ENCODE measurements at places on chromosomes 13 and 19. TPM values are rescaled to one million over a fixed set of nuclear protein-coding genes. Genes with fewer than 3 reads are reported as not detected.

- H3K27ac ChIP-seq = no peak overlapping the region
- no peak for DNase-seq
- H3K4me1 ChIP-seq = no peaks in the 10 kb centered on the region
These were observed 6.9 kb upstream of the SULT2B1 start for GRCh38 chr19:48544856-48545750.

DNA sequence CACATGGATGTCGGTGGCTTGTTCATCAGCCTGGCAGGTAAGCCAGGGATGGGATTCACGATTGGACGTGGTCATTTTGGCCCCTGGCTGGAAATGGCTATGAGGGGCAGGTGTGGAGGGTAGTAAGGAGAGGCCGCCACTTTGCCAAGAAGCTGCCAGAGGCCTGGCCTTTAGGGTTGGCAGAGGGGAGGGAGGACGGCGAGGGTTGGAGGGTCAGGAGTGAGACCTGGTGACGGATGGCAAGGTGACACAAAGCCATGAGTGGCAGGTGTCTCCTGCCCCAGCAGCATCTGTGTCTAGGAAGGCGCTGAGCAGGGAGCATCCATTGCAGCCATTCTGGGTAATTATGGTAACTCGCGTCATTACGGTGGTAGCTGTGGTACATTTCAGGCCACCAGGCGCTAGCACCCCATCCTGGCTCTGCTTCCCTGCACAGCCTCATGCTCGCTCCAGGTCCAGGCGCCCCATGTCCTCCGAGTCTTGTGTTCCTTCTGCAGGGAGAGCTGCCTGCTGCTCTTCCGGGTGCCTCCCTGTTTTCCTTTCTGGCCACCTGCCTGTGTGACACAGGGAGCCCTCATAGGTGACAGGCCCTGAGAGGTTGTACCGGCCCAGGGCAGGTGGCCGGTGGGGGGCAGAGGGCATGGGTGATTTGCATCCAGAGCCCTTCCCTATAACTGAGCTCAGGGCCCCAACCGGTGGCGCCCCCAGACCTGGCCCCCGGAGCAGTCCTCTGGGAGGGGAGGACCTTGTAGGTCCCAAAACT, 4.2 kb downstream of the SSBP4 start:
- peaks cover 4% of the 10 kb centered on the region for H3K4me1 ChIP-seq
- DNase-seq = no peak
- no peak overlapping the region for H3K4me3 ChIP-seq
- peak overlapping the region; percentile 59 for H3K27ac ChIP-seq
- H3K36me3 ChIP-seq = no peaks in the 10 kb centered on the region

- H3K36me3 ChIP-seq = peaks cover 12% of the 10 kb centered on the region
- H3K4me3 ChIP-seq = no peak overlapping the region
- H3K4me1 ChIP-seq = peaks cover 7% of the 10 kb centered on the region
- no peak overlapping the region for H3K27ac ChIP-seq
- no peak for DNase-seq
These were observed 39.1 kb downstream of the USP12 start for GRCh38 chr13:27132538-27132937.

DNA sequence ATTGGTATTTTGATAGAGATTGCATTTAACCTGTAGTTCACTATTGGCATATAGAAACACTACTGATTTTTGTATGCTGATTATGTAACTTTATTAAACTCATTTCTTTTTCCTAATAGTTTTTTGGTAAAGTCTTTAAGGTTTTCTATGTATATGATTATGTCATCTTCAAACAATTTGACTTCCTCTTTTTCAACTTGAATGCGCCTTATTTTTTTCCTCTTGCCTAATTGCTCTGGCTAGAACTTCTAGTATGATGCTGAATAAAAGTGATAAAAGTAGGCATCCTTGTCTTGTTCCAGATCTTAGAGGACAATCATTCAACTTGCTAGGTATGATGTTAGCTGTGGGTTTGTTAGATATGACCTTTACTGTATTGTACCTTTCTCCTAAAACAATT, 1034.9 kb downstream of the PCDH9 start:
- H3K36me3 ChIP-seq = no peaks in the 10 kb centered on the region
- H3K4me1 ChIP-seq = no peaks in the 10 kb centered on the region
- H3K4me3 ChIP-seq = no peak overlapping the region
- no peaks in the 10 kb centered on the region for H3K27me3 ChIP-seq
- DNase-seq = no peak

- DNase-seq = no peak
- no peak overlapping the region for H3K27ac ChIP-seq
- no peak overlapping the region for H3K4me3 ChIP-seq
- no peaks in the 10 kb centered on the region for H3K36me3 ChIP-seq
- H3K4me1 ChIP-seq = peaks cover 5% of the 10 kb centered on the region
- peaks cover 44% of the 10 kb centered on the region for H3K27me3 ChIP-seq
These were observed 14.8 kb upstream of the EID2 start for GRCh38 chr19:39554701-39555311.

GRCh38 chr19:58581227-58582141, 8.3 kb upstream of the MZF1 start:
- H3K36me3 ChIP-seq = peaks cover 11% of the 10 kb centered on the region
- H3K27me3 ChIP-seq = no peaks in the 10 kb centered on the region
- peak overlapping the region; percentile 64 for H3K27ac ChIP-seq
- no peaks in the 10 kb centered on the region for H3K4me1 ChIP-seq

DNA sequence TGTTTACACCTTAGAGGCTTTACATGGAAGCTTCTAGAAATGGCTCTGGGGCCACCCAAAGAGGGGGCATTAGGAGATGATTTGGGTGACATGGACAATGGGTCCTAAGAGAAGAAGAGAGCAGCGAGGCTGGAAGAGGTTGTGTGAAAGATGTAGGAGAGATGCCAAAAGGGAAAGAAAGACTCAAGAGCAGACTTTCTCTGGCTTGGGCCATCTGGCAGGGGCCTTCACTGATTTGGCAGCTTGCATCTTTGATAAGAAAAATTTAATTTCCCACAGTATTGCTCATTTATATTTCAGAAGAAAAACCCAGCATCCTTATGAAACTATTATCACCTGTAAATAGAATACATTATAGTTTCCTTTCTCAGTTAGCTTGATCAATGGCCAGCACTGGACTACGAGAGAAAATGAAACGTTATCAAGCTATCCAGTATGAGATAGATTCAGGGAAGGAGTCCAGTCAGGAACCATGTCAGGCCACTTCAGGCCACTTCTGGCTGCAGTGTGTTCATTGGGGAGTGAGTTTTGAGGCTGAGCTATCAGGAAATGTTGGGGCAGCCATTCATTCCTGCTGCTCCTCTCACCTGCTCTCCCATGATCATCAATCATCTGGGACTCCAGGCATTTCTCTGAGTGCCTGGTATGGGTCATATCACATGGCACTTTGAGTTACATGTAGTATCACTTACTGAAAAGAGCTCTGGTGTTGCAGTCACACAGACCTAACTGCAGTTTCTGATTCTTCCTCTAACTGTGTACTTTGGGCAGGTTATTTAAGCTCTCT, 10.3 kb downstream of the SCEL start:
- H3K27me3 ChIP-seq = peaks cover 3% of the 10 kb centered on the region
- no peaks in the 10 kb centered on the region for H3K36me3 ChIP-seq
- no peaks in the 10 kb centered on the region for H3K4me1 ChIP-seq
- H3K27ac ChIP-seq = no peak overlapping the region
- H3K4me3 ChIP-seq = no peak overlapping the region

DNA sequence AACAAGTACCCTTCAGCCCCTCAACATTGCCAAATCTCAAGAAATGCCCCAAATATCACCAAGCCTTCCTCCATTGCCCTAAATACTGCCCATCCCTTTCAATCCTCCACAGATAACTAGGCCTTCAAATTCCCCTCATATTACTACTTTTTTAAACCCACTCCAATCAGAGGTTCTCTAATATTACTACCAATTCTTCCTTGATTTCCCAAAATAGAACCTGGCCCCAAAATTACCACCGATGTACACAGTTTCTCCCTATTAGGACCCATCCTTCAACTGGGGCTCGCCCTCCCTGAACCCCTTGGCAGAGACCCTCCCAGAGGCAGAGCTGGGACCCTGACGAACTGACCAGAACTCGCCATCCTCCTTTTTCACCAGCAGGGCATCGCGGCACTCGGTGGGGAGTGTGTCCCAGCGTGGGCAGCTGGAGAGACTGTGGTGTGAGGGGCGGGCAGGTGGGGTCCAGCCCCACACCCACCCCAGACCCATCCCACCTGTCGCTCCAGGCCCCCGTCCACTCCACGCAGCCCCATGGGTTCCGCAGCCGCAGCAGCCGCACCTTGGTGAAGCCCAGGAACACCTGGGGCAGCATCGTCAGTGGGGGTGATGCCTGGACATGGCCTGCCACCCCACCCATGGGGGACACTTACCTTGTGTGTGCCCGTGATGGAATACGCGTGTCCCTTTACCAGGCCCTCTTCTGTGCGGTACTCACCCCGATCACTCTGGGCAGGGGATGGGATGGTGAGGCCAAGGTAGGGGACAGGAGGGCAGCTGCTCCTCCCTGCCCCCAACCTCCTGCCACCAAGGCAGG, 6.1 kb downstream of the CAPN12 start:
- peaks cover 3% of the 10 kb centered on the region for H3K4me1 ChIP-seq
- peaks cover 13% of the 10 kb centered on the region for H3K27me3 ChIP-seq
- no peak for DNase-seq

GRCh38 chr13:49346460-49346859, 97.4 kb downstream of the CAB39L start:
- peaks cover 5% of the 10 kb centered on the region for H3K36me3 ChIP-seq
- H3K4me3 ChIP-seq = no peak overlapping the region
- no peak for DNase-seq

GRCh38 chr13:59478908-59479307, 684.8 kb downstream of the DIAPH3 start:
- H3K4me3 ChIP-seq = no peak overlapping the region
- H3K27ac ChIP-seq = no peak overlapping the region
- H3K27me3 ChIP-seq = no peaks in the 10 kb centered on the region
- no peaks in the 10 kb centered on the region for H3K36me3 ChIP-seq

Gene DAND5
- not detected for total RNA-seq

Gene C19orf33
- 3.0 TPM for total RNA-seq

Gene ASF1B
- 18.4 TPM for total RNA-seq
